Mammary epithelial cell (primary cell): ENCODE measurements at places on chromosomes 1 and 21. TPM values are rescaled to one million over a fixed set of nuclear protein-coding genes. Genes with fewer than 3 reads are reported as not detected.

DNA sequence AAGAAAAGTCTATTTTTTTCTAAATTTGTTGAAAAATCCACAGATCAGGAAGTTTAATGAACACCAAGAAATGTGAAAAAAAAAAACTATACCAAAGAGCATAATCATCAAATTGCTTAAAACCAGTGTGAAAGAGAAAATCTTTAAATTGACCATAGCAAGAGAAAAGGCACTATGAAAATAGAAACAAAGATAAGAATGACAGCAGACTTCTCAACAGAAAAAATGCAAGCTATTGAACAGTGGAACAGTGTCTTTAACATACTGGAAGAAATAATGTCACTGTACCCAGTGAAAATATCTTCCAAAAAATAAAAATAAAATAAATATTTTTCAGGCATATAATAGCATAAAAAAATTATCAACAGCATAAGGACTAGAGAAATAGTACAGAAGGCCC lies 243.0 kb upstream of the GJB5 start:
- no peak for DNase-seq

GRCh38 chr1:6127587-6128163 lies 52.4 kb downstream of the CHD5 start:
- peak; percentile 29 for DNase-seq

GRCh38 chr21:46334351-46335140 lies 10.6 kb downstream of the PCNT start:
- DNase-seq: no peak

GRCh38 chr21:24280596-24280995 lies 1326.7 kb downstream of the MRPL39 start:
- no peak for DNase-seq

Gene PDZK1
- total RNA-seq: 7.0 TPM

- no peak for DNase-seq
Observed at GRCh38 chr1:82160903-82161302, 360.2 kb downstream of the ADGRL2 start.
